ENCODE measurements at places on chromosomes 6 and 20.

GRCh38 chr20:60046011-60046413 is 87.8 kb downstream of the CDH26 start:
- no peak for DNase-seq

DNA sequence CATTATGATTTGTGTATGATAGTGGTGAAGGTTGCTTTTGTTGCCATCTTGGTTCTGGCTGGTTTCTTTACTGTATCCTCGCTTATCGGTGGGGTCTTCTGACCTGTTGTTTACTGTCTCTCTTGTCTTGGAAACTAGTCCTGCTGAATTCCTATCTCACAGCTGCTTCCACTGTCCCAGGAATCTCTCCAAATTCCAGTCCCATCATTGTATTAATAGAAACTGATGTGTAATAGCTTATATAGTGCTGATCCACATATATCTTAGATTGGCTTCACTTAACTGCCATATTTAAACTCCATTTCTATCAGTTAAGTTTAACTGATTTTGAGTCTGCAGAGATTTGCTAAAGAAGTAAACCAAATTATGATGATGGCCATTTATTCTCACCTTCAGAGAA is 5.9 kb downstream of the GTF2H5 start:
- DNase-seq: no peak

DNA sequence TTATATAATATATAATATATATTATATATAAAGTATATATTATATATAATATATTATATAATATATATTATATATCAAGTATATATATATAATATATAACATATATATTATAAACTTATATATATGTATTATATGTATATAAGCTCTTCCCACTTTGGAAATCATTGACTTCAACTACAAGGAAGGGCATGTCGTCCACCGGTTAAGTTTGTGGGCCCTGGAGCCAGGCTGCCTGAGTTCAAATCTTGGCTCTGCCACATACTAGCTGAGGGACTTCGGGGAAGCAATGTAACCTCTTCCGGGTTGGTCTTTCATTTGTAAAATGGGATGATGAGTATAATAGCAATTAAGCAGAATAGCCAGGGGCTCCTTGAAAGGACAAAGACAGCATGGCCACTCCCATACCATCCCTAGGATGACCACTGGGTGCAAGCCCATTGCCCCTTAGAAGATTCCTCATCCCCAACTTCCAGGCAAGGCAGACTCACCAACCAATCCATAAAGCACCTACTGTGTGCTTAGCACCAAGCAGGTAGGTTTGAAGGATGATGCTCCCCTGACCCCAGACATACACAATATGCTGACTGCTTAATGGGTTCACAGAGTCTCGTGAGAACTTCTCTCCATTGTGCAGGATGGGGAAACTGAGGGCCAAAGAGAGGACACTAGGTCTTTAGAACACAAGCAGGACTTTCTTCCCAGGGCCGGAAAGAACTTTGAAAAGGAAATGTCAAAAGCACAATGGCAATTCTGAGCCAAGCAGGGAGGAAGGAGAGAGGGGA is 163.2 kb downstream of the MRPL14 start:
- no peak for DNase-seq

DNA sequence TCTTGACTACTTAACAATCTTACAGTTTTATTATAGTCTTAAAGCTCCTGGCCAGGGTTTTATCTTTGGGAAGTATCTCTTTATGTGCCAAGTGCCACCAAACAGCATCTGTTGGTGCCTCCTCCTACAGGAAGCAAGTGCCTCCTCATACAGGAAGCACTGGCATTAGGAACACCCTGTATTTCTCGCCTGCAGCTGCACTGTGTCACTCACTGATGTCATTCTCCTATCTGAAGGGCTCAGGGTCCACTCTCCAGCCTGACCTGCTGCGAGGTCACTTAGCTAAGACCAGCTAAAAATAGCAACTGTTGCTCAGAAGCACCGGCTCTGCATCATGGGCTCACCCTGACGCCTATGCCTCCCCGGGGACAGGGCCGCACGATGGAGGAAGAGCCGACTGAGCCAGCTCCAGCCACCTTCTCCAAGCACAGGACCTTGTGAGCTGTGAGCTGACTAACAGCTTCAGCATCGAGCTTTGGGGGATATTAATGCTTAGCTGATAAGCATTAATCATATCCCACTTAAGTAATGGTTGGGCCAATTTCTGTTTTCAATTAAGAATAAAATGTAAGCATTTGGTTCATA is 66.3 kb upstream of the CD93 start:
- DNase-seq: no peak

DNA sequence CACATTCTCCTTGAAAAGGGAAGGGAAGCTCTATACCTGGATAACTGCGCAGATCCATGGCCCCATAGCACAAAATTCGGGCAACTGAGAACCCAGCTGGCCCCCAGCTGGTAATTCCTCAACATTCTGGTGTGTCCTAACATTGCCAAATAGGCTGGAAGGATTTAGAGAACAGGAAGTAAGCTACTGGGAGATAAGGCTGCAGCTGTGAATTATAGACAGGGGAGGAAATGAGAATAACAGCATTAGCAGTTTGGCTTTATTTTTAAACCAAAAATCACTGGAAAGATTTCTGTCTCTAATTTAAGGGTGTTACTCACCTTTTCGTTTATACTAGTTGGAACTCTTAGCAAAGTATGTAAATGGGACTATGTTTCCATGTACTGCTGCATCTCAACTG is 97.2 kb downstream of the TULP4 start:
- DNase-seq: no peak

DNA sequence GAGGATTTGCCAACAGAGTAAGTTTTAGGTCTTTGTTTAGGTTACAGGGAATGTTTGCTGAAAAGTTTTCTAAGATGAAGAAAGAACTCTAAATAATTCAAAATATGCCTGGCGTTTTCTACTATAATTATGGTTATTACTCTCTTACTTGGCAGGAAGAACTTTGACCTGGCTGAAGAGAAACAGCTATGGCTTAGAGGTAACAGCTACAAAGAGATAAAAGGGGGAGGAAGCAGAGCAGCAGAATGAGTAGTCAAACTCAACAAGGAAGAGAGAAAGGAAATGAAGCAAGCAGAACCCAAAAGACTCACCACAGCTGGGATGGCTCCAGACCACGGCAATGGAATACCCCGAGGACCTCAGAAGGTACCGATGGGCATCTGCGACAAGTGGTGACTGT is 95.6 kb downstream of the KIF16B start:
- no peak for DNase-seq

DNA sequence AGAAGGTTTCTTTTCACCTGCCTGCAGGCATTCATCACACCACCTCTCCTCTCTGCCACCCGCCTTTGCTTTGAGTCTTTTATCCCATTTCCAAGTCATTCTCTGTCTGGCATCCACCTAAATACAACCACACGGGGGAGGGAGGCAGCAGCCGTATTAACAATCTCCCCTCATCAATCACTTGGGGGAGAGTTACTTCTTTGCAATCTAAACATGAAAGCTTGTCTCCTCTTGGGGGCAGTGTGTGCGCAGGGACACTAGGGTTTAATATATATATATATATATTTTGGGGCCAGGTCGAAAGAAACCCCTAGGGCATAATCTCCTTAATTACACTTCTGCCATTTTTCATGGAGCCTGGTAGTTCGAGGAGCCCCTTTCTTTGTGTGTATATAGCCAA is 214.5 kb downstream of the TSHZ2 start:
- no peak for DNase-seq

- no peak for DNase-seq
Measured at GRCh38 chr6:167703347-167703746, 123.4 kb upstream of the AFDN start.

DNA sequence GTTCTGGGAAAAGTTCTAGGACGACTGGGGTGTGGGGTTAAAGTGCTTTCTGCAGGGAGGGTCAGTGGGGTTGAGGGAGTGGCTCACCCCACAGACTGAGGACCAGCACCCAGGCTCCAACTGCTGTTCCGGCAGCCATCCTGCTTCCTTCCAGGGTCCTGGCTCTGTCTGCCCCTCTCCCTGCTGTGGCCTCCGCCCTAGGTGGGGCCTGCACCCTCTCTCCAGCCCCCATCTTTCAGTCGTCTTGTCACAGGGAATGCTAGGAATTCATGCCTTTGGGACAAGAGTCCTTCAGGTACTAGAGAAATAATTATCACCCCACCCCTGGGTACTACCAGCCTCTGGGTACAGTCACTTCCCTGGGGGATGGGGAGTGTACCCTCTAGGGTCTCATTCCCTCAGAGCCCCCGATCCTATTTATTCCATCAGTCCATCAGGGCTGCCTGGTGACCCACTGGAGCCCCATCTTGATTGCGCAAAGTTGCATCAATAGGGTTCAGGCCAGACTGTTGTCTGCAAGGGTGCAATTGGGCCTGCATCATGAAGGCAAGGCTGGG is at the start of gene AGER:
AGER (minus strand) TSS at position 170 of the 557 bp plus-strand sequence; CDS start at position 139, 31 bp downstream.
- DNase-seq: peak; percentile 4

- no peak for DNase-seq
Measured at GRCh38 chr6:158043586-158044524, 62.2 kb downstream of the SYNJ2 start.

GRCh38 chr20:11791835-11792567 is 125.7 kb upstream of the BTBD3 start:
- no peak for DNase-seq

GRCh38 chr20:7792150-7792869 is 147.9 kb downstream of the HAO1 start:
- no peak for DNase-seq

GRCh38 chr6:90790696-90791095 is 203.8 kb upstream of the MAP3K7 start:
- DNase-seq: no peak

DNA sequence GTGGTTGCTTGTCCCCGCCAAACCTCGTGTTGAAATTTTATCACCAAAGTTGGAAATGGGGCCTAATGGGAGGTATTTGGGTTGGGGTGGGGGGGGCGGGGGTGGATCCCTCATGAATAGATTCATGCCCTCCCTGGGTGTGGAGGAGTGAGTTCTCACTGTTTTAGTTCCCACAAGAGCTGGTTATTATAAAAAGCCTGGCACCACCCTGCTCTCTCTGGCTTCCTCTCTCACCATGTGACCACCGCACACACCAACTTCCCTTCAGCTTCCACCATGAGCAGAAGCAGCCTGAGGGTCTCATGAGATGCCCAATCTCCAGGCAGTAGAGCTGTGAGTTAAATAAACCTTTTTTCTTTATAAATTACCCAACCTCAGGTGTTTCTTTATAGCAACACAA is 111.3 kb downstream of the PRDM1 start:
- peak; percentile 21 for DNase-seq

- no peak for DNase-seq
Measured at GRCh38 chr6:12423832-12424231, 133.7 kb downstream of the EDN1 start.

DNA sequence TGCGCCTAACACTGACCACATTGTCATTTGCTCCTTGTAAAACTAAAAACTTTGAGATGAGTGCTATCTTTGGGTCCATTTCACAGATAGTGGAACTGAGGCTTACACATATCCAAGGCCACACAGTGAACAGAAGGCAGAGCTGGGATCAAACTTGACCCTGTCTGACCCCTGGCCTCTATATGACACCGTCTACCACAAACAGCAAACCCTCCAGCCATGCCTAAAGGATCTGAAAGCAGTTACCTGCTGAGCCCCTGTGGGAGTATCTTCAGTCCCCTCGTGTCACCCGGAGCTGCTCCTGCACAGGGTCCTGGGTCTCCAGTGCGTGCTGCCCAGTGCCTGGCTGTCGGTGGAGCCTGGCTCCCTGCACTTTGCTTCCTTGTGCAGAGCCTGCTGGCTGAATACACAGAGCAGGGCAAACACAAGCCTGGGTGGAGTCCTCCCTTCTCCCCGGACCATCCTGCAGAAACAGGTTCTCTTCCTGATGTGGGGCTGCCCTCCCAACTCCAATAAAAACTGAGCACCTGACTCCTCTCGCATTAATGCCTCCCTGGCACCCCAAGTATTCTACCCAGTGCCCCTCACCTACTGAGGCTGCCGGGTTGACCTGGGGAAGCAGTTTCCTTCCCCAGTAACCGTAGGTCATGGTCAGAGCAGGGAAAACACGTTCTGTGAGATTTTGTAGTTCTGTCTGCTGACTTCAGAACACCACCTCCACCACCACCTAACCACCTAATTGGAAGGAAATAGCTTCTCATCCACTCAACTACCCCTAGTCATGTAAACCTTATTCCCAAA is at the start of gene BCAS1:
BCAS1 (minus strand) TSS at position 408 of the 801 bp plus-strand sequence. CDS start 11,876 bp downstream, outside the sequence.
- DNase-seq: no peak

DNA sequence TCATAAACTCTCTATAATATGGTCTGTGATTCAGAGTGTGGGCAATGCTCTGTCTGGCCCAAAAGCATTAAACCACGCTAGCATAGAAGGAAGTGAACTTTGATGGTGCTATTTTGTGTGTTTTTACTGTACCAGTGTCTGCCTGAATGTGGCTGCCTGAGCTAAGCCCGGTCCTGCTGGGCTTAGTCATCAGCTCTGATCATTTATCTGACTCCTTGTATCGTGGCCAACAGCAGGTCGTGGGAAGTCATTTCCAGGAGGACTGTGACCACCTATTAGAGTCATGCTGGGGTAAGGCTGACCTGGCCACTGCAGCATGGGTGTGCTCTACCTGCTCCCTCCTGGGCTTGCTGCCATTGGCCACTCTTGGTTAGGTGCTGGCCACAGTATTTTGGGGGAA is 239.1 kb upstream of the CEP162 start:
- no peak for DNase-seq

DNA sequence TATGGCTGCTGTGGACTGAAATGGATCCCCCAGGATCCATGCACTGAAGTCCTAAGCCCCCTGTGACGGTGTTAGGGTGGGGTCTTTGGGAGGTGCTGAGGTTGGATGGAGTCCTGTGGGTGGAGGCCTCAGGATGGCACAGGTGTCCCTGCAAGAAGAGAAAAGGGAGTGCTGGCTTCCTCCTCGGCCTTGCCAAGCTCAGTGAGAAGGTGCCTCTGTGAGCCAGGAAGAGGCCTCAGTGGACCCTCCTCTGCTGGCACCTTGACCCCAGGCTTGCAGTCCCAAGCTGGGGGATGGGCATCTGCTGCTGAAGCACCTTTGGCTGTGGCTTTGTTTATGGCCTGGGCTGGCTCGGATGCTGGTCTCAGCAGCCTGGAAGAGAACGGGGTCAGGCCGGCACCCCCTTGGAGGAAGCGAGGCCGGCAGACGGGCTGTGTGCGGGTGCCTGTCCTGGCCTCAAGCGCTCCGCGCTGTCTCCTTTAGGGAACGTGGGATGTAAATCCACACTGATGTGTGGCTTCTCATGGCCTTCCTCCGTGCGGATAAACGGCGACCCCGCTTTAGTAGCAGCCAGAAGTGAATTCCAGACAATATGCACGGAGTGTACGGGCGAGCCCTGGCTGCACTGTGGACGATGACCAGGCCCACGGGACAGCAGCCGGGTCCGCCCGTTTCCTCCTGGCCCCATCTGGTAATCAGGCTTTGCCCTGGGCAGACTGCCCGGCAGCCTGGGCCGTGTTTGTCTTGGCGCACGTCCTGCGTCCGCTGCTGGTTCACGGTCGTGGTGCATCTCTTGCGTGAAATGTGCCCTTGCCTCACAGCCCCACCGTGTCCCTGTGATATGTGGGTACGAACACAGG is 182.6 kb downstream of the ERMARD start:
- DNase-seq: no peak

DNA sequence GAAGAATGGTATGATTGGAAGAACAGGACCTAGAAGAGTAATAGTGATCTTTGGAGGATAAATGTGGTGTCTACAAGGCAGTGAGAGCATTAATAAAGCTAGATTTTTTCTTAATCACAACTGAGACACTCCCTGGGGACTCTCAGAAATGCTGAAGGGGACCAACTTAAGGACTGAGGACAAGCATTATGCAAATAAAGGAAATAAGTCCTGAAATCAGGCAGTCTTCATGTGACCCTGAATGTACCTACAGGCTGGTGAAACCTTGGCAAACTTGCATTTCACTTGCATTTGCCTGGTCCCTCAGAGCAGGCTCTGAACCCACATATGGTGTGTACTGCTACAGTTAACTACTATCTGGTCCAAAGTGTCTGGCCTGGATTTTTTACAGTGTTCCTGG is 19.3 kb upstream of the TTK start:
- no peak for DNase-seq

All from B cell (primary cell).